ENCODE measurements at places on chromosomes 3 and 15.

DNA sequence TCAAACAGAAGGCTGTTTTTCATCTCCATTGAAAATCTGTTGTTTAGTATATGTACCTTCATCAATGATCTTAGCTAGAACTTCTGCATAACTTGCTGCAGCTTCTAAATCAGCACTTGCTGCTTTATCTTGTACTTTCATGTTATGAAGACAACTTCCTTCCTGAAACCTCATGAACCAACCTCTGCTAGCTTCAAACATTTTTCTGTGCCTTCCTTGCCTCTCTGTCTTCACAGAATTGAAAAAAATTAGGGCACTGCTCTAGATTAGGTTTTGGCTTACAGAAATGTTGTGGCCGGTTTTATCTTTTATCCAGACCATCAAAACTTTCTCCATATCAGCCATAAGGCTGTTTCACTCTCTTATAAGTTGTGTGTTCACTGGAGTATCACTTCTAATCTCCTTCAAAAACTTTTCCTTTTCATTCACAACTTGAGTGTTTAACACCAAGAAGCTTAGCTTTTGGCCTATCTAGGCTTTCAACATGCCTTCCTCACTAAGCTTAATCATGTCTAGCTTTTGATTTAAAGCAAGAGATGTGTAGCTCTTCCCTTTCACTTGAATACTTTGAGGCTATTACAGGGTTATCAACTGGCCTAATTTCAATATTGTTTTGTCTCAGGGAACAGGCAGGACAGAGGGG lies 78.6 kb downstream of the IGSF11 start:
- DNase-seq, result no peak

DNA sequence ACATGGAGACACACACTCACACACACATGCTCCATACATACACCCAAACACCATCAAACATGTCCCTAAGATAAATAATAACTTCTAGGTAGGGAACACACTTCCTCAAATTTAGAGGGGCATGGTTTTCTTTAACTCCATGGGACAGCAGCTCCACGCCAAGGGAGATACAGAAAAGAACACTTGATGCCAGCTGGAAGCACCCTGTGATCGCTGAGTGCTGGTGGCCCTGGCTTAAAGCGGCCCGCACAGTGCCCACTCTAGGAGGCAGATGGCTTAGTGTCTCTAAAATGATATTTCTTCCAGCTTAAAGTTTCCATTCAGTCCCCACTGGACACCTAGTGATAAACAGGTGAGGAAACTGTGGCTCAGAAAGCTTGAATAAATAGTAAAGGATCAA lies 232.9 kb downstream of the UACA start:
- DNase-seq, result no peak

DNA sequence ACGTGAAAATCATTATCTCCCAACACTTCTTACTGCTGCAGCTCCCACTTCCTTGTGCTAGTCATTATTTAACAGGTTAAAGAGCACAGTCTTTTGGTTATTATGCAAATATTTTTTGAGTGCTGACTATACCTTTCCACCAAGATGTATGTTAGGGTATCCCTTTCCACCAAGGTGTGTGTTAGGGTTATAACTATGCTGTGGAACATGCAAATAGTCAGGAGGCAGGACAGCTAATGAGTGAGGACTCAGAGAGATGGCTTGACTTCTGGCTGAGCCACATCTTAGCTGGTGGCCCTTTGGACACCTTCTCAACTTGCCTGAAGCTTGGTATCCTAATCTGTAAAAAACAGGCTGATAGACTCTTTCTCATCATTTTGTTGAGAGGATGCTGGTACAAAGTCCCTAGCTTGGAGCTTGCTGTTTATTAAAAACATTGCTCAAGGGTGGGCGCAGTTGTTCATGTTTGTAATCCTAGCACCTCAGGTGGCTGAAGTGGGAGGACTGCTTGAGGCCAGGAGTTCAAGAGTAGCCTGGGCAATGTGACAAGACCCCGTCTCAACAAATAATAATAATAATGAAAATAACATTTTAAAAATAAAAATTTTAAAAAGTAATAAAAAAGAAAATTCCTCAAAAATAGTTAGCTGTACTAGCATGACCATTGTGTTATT lies 160.5 kb upstream of the ADAMTS9 start:
- DNase-seq, result no peak

DNA sequence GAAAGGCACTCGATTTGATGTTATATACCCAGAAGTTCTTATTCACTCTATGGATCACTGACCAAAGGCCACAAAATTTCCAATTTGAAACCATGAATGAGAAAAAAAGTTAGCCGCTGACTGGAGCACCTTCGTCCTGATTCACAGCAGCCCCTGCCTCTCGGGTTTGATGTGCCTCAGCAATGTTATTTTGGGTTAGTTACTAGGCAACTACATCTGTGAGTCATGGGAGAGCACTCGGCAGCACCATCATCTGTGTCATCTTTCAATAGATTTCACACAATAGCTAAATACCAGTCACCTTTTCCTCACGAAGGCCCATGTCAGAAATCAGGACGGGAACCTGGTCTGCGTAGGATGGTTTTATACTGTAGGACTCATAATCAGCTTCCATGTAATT lies 269.2 kb downstream of the ZBBX start:
- DNase-seq, result no peak

DNA sequence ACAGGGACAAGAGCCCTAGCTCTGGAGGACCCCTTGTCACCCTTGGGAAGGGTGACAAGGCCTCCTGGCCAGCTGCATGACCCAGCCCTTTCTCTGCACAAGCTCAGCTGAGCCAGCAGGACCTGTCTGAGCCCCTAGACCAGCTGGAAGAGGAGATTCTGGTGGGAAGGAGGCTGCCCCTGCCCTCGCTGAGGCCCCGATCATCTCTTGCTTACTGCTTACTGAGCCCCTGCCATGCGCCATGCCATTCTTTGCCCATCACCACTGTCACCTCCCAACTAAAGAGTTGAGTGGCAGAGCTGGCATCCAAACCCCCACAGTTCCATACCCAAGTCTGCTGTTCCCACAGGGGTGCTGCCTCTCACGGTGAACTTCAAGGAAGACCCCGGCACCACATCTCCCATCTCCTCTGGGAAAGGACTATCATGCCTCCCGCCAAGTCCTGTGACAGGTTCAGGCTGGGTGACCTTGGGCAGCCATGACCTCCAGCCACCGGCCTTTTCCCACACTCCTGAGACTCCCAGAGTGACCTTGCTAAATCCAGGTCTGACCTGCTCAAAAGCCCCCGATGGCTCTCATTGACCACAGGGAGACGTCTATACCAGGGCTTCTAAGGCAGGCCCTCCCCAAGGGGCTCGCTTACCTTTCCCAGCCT lies 34.0 kb downstream of the ACSBG1 start:
- DNase-seq, result no peak

GRCh38 chr3:187830181-187830580 lies 84.9 kb upstream of the BCL6 start:
- DNase-seq, result no peak
